ENCODE measurements at places on chromosomes 2 and 18.
A peak's percentile ranks its signal among the peaks of the same experiment; 100 is the strongest.

- DNase-seq, result no peak
Observed at GRCh38 chr2:101821828-101822458, 124.4 kb downstream of the MAP4K4 start.

- peak; percentile 35 for DNase-seq
Observed at GRCh38 chr2:202831242-202832220, 40.0 kb downstream of the ICA1L start.

GRCh38 chr18:42719221-42719620 is 396.3 kb downstream of the RIT2 start:
- DNase-seq, result peak; percentile 41

DNA sequence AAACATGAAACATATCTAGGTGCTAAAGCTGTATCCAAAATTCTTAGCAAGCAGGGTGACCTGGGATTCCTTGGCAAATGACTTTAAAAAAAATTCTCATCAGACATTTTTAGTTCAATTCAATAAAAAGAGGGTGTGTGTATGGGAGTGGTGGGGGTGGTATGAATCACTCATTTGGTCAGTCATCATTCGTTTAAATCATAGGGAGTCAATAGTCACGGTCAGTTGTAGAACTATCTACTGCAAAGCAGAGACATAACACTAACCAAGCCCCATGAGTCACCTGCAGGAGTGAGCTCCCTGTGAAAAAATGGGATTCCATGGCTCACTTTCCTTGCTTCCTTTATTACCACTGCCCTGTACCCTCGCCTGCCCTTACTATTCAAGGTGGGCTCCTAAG is 380.6 kb upstream of the TCF4 start:
- DNase-seq, result no peak

GRCh38 chr2:240747256-240747655 is 55.6 kb downstream of the AQP12A start:
- no peak for DNase-seq

All from NCI-H2171 (cell line).